ENCODE measurements at places on chromosomes 3 and 15.

GRCh38 chr3:171011109-171011872, 15.2 kb downstream of the SLC2A2 start:
- no peak for DNase-seq

DNA sequence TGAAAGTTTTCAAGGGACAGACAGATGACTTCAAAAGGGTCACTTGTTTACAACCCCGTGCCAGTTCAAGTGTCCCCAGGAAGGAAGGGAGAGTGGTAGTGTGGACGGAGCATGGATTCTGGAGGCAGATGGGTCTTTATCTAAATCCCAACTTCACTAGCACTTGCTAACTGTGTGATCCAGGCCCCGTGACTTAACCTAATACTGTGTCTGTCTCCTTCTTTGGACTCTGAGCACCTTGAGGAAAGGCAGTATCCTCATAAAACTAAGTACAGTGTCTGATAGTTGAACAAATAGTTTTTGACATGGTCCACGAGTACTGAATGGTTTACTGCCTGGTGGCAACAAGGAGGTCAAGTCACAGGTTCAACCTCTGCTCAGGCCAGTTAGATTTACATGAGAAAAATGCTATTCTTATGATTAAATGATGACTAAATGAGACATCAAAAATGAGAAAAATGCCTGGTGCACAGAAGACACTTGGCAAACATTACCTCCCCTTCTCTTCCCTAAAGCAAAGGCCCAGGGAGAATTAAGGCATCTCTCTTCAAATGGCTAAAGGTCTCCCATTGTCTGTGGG, 48.9 kb downstream of the ABCC5 start:
- no peak for DNase-seq

DNA sequence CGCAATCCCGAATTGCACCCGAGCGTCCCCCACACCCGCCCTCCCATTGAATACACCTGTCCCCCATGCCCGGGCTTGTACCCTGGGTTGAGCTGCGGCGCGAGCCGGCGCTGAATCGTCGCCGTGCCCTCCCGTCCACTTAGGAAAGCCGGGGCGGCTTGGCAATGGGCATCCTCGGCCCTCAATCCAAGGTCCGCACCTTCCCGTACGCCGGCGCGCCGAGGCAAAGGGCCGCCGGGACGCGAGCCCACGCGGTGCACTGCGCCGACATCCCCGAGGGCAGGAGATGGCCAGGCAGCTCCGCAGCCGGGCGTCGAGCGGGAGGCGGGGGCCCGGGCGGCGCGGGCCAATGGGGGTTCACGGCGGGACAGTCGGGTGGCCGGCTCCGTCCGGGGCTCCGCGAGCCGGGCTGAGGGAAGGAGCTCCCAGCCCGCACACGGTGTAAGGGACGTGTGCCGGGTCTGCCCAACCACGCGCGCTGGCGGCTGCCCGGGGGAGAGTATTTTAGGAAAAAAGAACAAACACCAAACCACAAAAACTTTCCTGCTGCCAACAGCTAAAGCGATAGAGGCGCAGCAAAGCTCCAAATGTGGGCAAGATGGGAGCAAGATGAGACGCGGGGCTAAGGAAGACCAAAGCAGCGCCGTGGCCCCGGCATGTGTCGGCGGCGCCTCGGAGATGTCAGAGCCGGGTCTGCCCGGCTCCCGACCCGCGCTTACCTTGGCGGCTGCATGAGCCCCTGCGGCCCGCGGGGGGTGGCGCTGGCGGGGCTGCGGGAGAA, 621 bp downstream of the RGMA start:
- no peak for DNase-seq

GRCh38 chr3:157832588-157832987, 273.6 kb downstream of the SHOX2 start:
- DNase-seq, result peak; percentile 40

DNA sequence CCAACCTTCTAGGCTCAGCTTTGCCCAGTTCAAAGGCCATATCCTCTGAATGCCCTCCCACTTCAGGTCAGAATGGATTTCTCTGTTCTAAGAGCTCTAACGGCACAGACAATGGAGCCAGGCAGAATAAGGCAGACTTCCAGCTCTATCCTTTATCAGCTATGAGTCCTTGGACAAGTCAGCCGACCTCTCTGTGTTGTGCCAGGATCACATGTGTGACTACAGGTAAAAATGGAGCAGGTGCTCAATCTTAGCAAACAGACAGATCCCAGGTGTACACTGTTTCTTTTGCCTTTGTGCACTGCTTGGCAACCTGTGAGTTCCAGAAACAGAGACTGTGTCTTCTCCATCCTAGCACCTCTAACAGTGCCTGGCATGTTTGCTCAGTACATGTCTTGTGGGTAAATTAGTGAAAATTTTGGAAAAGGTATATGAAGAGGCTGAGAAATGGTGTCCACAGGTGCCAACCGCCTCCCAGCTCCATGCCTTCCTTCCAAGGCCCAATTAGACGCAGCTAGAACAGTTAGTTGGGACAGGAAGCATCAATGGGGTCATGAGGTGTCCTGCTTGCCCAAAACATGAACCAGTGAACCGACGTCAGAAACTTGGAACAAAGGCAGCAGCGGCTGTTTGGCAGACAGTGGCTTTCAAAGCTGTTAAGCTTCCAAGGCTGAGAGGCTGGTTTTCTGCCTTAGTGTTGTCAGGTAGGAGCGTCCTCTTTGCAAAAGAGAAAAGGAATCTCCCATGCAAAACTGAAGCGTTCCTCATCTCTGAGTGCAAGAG, 28.7 kb downstream of the TLE3 start:
- no peak for DNase-seq

GRCh38 chr3:6097556-6097955, 763.4 kb upstream of the GRM7 start:
- no peak for DNase-seq

GRCh38 chr3:101084404-101084803, 91.2 kb upstream of the ABI3BP start:
- DNase-seq, result no peak

DNA sequence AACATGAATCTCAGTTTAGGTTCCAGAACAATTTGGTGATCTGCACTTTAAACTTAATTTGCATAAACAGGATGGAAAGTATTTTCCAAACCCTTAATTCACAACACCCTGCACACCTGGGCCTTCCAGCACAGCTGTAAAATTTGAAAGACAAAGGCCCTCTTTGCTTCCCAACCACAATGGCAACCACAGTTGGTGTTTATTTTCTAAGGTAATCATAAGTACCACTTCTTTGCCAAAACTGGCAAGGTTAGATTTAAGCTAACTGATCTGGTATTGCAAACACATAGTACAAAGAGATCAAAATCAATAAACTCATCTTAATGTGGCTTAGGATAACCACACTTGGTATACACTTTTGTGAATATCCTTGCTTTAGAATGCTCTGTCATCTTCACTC, 4.1 kb downstream of the LRIG1 start:
- DNase-seq, result no peak

DNA sequence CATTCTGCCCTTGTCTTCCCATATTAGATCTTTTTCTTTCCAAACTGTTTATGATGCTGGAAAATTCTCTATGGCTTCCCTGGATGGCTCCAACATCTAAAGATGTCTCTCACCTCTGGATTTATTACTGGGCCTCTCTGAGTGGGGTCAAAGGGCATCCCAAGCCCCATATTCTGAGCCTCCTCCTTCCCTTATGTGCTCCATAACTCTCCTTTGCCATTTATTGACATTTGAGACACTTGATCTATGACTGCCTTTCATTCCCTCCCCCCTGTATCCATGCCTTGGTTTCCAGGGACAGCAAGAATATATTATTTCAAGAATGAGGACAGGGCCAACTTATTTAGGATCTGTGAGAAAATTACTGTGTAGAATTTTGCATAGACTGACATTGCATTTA, 369.3 kb upstream of the ONECUT1 start:
- no peak for DNase-seq

GRCh38 chr15:59221511-59222505, 15.2 kb downstream of the LDHAL6B start:
- peak; percentile 64 for DNase-seq

GRCh38 chr15:60773901-60774300, 295.0 kb upstream of the ICE2 start:
- no peak for DNase-seq

- DNase-seq, result no peak
Measured at GRCh38 chr3:21744793-21745192, 6.2 kb downstream of the ZNF385D start.

GRCh38 chr3:74353039-74353438, 261.4 kb downstream of the CNTN3 start:
- no peak for DNase-seq

- DNase-seq, result no peak
Measured at GRCh38 chr3:52210550-52211046, 12.6 kb downstream of the ALAS1 start.

- no peak for DNase-seq
Measured at GRCh38 chr3:59310736-59311135, 260.9 kb upstream of the CFAP20DC start.

DNA sequence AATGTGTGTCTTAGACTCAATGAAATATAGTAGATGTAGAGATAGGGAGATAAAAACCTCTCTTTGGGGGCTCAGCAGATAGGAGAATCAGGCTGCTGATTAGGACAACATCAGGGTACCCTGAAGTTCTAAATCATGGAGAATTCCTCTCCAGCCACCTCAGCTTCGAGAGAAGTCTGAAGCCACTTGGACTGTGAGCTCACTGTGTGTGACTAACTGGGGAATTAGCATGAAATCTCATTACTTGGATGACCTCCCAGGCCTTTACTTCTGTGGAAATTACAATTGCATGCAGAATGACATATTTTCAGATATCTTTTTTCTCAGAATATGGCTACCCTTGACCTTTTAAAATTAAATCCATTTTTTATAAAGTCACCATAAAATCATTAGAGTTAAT, 128.0 kb upstream of the MRPL3 start:
- DNase-seq, result no peak

DNA sequence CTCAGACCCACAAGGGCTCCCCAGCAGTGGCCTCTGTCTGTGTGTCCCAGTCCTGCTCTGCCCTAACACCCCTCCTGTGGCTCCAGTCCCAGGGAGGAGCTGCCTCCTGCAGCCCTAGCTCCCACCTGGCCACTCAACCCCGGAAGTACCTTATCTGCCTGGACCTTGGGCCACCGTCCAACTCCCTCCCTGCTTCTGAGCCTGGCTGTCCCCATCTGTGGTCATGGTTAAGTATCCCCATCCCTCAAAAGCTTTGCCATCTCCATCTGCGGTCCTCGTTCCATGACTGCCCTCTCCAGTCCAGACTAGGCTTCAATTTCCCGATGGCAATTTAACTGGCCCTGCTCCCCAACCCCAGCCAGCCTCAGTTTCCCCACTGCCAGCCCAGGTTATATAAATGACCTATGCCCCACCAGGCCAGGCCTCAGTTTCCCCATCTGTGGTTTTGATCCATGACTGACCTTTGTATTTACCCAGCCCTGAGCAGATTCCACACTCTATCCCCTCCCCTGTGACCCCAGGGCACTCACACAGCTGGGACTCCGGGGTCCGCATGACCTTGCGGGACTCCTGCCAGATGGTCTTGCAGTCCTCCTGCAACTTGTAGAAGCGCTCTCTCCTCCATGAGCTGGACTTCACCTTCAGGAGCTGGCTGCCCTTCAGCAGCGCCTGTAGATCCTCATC, 9.6 kb downstream of the PLCD1 start:
- DNase-seq, result no peak

All from AG09309 (cell line).